ENCODE measurements at places on chromosomes 13 and 19.
A peak's percentile ranks its signal among the peaks of the same experiment; 100 is the strongest.

GRCh38 chr19:37778613-37779126 is 716 bp downstream of the ZNF573 start:
- DNase-seq, result no peak

DNA sequence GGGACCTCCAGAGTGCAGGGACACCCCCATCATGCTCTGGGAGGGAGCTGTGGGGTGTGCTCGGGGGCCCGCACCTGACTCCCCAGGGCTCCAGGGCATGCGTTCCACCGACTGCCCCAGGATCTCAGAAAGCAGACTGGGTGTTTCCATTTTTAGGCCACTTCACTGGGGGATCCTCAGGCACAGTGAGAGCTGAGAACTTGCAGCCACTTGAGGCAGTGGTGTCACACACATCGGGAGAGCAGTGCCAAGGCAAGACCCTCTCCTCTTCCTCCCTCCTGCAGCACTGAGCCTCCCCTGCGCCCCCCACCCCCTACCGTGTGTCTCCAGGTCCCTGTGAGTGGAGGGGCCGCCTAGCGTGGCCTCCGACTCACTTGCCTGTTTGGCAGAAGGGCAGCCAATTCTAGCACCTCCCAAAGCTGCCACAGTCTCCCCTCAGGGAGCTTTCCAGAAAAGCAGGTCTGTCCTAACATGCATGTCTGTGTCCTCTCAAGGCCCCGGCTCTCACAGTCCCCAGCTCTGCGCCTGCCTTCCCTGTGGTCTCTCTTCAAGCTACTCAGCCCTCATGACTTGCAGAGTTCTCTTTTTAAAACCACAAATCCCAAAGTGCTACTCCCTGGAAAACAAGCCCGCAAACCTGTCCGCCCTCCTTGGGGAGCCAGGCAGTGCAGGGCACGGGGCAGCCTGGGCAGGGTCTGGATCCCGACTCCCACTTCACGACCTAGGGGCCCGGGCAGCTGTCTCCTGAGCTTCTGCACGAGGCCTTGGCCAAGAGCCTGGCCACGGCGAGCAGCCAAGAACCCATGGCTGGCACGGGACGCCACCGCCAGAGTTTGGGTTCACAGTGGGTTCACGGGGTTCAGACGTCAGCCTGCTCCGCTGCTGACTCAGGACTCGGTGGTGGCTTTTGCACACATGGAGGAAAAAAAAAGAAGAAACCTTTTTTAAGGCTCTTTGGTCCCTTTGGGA is 94.1 kb downstream of the STK24 start:
- peak; percentile 87 for DNase-seq

DNA sequence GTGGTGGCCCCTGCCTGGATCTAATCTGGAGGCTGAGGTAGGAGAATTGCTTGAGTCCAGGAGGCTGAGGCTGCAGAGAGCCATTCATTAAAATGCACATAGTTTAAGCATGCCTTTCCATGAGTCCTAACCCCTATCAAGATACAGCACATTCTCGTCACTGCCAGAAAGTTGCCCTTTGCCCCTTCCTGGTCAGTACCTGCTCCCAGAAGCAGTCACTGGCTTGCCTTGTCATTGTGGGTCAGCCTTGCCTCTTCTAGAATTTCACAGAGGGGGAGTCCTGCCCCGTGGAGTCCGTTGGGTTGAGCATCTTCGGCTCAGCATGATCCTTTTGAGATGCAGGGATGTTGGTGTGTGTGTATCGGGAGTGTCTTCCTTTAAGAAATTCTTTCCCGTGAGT is 10.8 kb downstream of the BICRA start:
- no peak for DNase-seq

DNA sequence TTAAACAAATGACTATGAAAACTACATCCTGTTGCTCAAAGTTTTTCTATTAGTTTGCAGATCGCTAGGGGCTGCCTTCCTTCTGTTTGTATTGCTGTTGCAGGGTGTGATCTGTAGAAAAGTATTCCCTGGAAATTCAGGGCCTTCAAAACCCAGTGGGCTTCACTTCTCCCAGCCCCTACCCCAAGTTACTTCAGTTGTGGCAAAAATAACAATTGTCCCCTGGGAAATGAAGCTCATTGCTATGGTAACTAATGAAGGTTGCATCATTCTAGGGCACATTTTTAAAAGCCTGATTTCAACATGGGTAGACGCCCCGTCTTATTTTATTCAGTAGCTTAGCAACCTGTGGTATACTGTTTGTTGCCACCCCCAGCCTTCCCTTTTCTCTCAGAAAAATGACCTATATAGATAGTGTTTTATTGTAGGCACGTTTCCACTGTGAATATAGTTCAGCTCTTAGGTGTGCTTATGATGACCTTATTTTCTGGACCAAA is 60.9 kb downstream of the WDFY2 start:
- DNase-seq, result no peak

- DNase-seq, result no peak
Observed at GRCh38 chr19:18484992-18485391, 36.9 kb downstream of the ELL start.

DNA sequence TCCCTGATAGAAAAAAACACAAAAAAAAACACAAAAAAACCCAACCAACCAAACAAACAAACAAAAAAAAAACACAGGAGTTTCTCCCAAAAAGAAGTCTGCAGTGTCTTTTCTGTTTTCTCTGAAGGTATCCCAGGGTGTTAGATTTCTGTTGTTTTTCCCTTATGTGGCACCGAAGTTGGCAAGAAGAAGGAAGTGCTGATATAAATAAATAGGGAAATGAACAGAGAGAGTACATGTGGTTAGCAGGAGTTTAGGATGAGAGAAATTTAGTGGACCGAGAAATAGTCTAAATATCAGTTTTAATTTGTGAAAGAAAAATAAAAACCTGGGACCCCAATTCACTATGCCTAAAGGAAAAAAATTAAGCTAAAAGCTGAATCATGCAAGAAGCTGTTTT is 287.0 kb upstream of the SGCG start:
- no peak for DNase-seq

- DNase-seq, result no peak
Observed at GRCh38 chr13:26227166-26227971, 5.3 kb upstream of the RNF6 start.

GRCh38 chr13:21849323-21849722 is 178.4 kb downstream of the FGF9 start:
- no peak for DNase-seq

- no peak for DNase-seq
Observed at GRCh38 chr19:17835182-17836006, 12.4 kb downstream of the JAK3 start.

DNA sequence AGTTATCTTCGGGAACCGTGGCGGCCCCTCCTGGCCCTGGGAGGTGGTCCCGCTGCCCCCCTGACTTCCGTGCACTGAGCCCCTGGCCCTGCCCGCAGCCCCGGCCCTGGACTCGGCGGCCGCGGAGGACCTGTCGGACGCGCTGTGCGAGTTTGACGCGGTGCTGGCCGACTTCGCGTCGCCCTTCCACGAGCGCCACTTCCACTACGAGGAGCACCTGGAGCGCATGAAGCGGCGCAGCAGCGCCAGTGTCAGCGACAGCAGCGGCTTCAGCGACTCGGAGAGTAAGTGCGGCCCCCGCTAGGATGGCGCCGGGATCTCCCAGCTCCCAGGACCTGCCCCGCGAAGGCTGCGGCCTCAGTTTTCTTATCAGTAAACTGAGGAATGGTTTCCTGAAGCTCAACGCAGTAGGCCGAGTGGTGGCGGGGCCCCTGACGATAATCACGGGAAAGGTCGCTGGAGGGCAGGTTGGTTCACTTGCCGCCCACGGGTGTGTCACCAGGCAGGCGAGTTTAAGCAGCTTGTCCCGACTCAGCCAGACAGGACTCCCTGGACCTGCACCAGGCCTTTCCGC is 924 bp downstream of the RGCC start:
- peak; percentile 52 for DNase-seq

GRCh38 chr13:30601836-30602235 is 15.9 kb upstream of the USPL1 start:
- no peak for DNase-seq

GRCh38 chr19:2715470-2716274 is 5.5 kb downstream of the DIRAS1 start:
- no peak for DNase-seq

- no peak for DNase-seq
Observed at GRCh38 chr13:98220271-98220791, 43.3 kb upstream of the RNF113B start.

DNA sequence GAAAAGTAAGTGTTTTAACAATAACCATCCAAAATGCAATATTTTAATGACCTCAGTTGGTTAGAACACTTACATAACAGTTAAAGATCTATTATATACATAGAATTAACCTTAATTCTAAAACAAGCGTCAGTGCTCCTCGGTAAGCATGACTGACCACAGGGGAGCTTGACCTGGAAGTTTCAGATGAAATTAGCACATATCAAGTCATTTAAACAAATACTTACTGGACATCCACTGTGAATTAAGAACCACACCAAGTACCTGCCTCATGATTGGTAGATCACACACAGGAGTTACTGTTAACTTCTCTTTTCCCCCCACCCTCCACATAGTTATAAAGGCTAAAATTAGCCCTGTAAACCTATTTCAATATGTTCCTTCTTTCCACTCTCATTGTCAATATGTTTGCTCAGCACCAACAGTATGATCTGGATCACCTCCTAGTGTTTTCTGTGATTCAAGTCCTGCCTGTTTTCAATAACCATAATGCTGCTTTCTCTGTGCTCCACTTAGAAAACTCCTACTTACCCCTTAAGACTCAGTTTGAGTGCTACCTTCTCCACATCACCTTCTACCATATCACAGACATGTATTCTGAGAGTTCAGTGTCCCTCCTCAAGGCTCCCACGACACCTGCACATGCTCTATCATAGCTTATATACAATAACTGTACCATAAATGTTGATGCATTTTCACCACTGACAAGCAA is 209.0 kb downstream of the VWA8 start:
- no peak for DNase-seq

DNA sequence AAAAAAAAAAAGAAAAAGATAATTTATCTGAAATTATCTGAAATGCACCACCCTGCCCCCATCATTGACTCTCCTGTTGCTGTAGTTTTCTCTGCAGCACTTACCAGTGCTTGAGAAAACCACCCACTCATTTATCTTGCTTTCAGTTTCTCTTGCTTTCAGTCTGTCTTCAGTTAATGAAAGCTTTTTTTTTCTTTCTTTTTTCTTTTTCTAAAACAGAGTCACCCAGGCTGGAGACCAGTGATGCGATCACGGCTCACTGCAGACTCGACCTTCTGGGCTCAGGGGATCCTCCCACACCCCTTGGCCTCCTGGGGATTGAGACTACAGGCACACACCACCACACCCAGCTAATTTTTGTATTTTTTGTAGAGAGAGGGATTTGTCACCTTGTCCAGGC is 4.3 kb upstream of the ACP5 start:
- DNase-seq, result no peak

GRCh38 chr19:35355791-35356460 is 2.3 kb upstream of the FFAR3 start:
- no peak for DNase-seq

DNA sequence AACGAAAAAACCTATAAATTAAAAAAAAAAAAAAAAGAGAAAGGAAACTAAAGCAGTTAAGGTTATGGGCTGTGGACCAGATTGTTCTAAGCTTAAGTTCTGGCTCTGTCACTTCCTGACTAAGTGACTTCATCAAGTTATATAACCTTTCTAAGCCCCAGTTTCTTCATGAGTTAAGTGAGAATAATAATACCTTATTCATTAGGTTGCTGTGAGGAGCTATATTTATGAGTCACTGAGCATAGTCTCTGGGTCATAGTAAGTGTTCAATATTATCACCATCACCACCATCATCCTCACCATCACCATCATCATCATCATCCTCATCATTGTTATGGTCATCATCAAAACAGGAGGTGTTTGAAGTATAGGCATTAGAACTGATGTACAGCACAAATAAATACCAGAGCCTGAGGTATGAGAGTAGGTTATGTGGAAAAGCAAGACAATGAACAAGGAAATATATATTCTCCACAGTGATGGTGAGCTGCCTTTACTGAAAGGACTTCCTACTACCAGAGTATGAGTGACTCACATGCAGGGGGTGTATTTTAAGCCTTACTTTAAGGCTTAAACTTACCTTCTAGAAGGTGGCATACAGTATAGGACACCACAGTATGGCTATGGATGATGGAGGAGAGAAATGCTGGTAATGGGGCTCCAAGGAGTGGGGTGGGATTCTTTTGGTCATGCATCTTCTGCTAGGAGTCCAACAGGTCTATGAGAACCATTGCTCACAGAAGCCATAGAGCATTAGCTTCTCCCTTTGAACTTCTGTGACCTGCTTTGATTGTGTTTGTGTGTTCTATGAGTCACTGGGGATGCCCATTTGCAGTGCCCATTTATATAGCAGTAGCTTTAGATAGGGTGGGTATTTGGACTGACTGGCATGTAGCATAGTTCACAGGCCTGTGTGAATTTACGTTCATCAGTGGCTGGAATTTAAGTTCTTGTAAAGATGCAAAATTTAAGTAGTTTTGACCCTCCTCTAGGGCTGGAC is 104.4 kb downstream of the KLF5 start:
- no peak for DNase-seq

DNA sequence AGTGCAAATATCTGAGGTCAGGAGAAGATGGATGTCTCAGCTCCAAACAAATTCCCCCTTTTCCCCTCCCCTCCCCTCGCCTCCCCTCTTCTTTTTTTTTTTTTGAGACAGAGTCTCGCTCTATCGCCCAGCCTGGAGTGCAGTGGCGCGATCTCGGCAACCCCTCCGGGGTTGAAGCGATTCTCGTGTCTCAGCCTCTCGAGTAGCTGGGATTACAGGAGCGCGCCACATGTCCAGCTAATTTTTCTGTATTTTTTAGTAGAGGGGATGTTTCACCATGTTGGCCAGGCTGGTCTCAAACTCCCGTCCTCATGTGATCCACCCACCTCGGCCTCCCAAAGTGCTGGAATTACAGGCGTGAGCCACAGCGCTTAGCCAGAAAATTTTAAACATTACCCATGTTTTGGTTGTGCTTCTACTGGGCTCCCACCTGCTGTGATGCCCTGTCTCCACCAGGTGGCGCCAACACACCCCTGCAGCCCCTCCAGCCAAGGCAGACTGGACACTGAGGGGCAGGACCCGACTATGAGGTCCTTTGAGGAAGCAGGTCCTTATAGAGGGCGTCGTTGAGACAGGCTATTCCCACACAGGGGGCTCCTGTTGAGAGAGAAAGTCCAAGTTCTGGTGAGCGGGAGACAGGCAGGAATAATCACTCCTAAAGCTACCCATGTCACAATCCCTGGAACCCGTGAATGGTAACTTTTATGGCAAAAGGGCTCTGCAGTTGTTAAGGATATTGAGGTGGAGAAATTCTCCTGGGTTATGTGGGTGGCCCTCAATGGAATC is 6.3 kb downstream of the ERICH4 start:
- peak; percentile 84 for DNase-seq

DNA sequence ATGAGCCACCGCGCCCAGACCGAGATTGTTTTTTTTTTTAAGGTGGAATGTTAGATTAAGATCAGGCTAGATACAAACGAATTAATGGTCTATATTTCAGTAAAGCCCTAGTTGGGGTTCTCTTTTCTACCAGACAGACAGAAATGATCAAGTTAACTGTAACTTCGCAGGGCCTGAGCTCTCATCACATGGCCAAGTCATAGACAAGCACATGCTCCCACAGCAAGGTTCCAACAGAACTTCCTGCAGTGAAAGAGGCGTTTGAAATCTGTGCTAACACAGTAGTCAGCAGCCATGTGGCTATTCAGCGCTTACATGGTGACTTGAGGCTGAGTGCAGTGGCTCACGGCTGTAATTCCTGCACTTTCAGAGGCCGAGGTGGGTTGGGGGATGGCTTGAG is 34.7 kb upstream of the SEMA6B start:
- DNase-seq, result no peak
